ENCODE measurements at places on chromosomes 1 and 21.

- DNase-seq: no peak
These were observed 40.1 kb downstream of the ACTL8 start for GRCh38 chr1:17795081-17795809.

GRCh38 chr1:45836451-45836850, 33.0 kb downstream of the MAST2 start:
- no peak for DNase-seq

DNA sequence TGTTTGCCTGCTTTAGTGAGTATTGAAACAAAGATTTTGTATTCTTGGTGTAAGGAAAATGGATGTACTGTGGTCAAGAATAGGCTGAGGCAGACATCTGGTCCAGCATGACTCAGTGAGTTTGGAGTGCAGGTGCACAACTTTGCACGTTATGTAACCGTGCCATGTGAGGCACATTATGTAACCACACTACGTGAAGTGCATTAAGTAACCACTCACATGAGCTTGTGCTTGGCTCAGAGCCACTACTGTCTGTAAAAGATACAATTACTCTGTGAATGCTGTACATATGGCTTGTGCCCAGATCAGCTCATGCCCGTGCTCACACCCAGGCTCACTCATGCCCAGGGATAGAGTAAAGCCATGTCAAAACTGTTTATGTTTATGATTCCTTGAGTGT, 216.8 kb downstream of the CTH start:
- DNase-seq: no peak

- no peak for DNase-seq
These were observed 12.2 kb upstream of the ARHGEF10L start for GRCh38 chr1:17527036-17527914.

- no peak for DNase-seq
These were observed 32.0 kb upstream of the CSF1 start for GRCh38 chr1:109878531-109879104.

- DNase-seq: no peak
These were observed 313.4 kb downstream of the CAMTA1 start for GRCh38 chr1:7098641-7099040.

DNA sequence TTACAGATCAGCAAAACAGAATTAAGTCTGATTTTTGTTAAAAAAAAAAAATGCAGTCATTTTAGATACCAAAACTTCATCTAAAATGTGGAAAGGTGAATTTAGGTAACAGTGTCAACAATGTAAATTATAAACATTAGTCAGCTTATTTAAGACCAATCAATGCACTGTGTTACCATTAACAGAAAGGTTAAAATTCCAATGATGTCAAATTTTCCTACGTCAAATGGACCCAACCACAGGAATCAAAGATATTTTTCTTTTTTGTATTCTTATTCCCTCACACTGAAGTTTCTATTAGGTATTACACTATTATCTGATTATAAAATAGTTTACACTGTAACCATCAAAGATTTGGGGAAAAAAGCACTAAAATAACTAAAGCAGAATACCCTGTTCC, 6.5 kb downstream of the ARHGAP29 start:
- no peak for DNase-seq

- DNase-seq: no peak
These were observed 6.7 kb upstream of the PTPN14 start for GRCh38 chr1:214557952-214558735.

- DNase-seq: no peak
These were observed 32.8 kb downstream of the LHX4 start for GRCh38 chr1:180262628-180263488.

DNA sequence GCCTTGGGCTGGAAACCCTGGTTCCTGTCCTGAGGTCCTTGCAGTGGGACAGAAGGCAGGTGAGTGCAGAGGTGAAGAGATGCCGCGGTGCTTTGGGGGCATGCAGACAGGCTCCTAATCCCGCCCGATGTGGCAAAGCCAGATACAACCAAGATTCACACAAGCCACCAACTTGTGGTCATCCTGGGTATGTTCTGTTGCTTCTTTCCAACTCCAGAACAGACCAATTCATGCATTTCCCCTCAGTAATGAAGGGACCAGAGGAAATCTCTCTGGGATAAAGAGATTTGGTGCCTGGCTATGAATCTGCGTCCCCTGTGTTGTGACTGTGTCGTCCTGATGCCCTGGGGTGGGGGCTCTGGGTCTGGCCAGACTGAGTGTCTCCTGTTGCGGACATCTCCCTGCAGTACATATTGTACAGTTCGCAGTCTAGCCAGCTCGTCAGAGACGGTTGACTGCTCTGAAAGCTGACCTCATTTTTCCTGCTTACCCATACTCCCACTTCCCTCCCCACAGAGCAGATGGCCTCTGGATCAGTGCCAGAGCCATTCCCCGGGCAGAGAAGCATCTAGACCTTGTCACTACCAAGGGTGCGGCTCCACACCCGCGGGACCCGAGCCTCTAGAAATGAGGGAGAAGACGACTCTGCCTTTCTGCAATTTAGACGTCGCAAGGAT, 216.3 kb downstream of the KIF26B start:
- DNase-seq: no peak

GRCh38 chr1:64864018-64864940, 102.1 kb downstream of the JAK1 start:
- DNase-seq: no peak

DNA sequence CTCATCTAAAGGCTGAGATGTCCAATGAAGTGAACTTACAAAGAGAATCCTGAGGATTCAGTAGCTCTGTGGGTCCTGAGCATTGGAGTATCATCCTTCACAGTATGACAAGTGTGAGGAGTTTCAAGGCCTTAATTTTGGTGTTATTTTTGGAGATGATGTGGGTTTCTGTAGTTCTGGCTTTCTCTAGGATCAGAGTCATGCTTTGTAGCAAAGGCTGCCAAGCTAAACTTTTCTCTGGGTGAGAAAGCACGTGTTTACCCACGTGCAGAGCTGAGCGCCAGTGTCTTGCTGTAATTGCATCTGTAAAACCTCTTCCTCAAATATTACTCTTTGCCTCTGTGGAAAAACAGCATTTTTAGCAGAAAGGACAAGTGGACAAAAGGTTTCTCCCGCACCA, 387.8 kb upstream of the LYPLAL1 start:
- DNase-seq: no peak

- no peak for DNase-seq
These were observed 134.2 kb downstream of the KAZN start for GRCh38 chr1:14732728-14733047.

- no peak for DNase-seq
These were observed 50.1 kb downstream of the ADAMTS5 start for GRCh38 chr21:26916799-26917198.

DNA sequence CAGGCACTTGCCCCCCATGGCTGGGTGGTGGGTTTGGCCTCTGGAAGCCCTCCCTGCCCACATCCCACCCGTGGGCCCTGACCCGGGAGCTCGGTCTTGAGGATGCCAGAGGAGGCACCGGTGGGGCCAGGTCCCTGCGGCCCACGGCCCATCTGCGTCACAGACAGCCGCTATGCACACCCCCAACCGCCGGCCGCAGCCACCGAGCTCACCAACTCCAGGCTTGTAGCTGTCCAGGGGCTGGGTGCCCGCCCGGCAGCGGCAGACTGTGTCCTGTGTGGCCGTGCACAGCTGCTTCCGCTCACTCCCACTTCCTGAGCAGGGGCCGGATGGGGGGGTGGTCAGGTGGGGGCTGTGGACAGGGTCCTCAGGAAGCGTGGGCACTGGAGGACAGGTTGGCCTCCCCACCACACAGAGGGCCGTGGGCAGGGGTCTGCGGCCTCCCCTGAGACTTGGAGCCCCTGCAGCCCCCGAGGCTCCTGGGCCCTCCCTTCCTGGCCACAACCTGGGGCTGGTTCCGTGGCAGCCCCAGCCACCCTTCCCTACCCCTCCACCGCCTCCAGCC, 1.1 kb downstream of the TNFRSF4 start:
- DNase-seq: no peak

DNA sequence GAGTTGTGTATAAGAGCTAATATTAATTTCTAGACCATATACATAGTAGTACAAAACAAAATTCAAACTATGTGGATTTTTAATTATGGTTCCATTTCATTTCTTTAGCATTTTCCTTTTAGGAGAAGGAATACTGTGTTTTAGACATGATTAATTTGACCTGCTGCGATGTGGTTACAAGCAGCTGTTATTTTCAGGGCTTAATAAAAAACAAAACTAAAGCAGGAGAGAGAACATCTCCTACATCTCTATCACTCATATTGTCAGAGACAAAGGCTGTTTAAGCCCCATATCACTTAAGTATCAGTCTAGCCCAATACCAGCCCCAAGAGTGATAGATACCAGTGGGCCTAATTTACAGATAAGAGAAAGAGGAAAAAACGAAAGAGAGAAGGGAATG, 47.6 kb downstream of the ILDR2 start:
- no peak for DNase-seq

DNA sequence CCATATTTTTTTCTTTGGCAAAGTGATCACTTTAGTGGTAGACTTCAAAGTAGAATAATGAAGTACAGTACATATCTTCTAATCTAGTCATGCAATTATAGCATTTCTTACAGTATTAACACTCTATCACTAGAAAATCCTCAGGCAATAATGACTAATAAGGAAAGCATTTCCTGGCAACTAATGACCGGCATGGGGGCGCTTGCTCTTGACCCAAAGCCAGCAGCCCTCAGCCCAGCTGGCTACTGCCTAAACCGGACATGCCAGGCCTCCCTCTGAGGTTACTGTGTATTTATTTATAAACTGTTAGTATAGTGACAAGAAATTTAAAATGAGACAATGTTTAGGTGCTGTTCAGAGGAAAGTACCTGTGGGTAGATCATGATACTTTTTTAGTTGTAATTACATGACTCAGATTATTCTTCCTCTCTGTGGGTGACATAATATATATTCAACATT, 633.8 kb downstream of the PTPRC start:
- DNase-seq: no peak

- no peak for DNase-seq
These were observed 333.0 kb downstream of the PAPPA2 start for GRCh38 chr1:176795929-176796328.

DNA sequence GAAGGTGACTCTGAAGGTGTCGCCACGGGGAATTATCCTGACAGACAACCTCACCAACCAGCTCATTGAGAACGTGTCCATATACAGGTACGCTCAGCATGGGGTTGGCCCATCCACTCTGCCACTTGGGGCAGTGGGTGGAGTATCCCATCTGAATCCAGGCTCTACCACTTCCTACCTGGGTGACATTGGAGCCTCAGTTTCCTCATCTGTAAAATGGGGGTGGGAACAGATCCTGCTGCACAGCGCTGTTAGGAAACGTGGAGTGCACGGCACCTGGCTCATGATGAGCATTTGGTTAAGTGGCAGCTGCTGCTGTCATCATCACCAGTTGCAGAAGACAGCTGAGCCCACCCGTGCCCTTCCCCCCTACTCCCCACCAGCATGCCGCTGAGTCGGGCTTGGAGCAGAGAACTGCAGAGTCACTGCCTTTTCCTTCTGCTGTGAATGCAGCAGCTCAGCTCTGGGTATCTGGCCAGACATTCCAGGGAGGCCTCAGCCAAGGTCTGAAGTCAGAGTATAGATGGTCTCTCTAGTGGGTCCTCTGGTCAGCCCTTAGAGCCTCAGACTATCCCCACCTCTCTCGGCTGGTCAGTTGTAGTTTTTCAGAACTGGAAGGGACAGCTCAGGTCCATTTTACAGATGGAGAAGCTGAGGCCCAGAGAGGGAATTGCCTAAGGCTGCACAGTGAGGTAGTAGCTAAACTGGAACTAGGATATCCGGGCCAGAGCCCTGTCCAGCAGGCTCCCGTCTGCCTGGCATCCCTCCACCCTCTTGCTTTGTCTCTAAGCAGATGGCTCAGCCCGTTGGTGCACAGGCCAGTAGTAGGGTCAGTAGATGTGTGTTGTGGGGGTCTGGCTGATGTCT, 11.7 kb downstream of the LDLRAP1 start:
- no peak for DNase-seq

DNA sequence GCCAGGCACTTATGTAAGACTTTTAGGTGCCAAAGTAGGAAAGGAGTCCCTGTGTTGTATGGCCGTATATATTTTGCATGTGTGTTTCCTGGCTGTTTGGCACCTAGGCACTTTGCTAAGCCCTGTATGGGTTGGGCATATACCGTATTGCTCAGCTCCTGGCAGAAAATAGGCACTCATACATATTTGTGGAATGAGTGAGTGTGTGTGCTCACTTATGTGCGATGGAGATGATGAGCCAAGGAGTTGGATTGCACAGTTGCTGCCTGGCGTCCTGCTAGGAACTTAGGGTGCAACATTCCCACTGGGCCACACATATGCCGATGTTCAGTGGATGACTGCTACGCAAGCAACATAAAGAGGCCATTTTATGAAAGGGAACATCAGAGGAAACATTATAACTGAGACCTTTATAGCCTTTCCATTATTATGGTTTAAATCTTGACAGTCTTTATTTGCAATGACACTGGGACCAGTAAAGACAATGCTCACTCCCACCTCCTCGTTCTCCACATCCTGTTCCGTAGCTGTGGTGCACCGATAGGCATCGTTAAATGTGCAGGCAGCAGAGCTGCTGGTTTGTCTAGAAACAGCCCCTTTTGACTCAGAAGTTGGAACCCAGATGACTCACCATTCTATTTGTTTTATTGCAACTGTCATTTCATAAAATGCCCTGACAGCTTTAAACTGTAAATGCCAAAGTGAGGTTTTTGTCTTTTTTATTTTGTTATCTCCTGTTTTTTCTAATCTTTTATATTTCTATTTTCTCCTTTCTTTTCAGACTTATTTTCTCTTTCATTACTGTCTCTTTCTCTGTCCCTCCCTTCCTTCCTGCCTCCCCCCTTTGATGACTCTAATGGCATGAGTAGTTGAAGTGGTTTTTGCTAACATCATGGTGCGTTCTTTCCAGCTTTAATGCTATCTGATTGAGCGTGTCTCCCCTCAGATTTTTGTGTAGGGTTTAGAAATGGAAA, 36.1 kb downstream of the PEX14 start:
- DNase-seq: no peak

- no peak for DNase-seq
These were observed 5.1 kb downstream of the NT5C1A start for GRCh38 chr1:39666772-39667171.

- no peak for DNase-seq
These were observed 85.4 kb upstream of the PBX1 start for GRCh38 chr1:164473544-164473943.

DNA sequence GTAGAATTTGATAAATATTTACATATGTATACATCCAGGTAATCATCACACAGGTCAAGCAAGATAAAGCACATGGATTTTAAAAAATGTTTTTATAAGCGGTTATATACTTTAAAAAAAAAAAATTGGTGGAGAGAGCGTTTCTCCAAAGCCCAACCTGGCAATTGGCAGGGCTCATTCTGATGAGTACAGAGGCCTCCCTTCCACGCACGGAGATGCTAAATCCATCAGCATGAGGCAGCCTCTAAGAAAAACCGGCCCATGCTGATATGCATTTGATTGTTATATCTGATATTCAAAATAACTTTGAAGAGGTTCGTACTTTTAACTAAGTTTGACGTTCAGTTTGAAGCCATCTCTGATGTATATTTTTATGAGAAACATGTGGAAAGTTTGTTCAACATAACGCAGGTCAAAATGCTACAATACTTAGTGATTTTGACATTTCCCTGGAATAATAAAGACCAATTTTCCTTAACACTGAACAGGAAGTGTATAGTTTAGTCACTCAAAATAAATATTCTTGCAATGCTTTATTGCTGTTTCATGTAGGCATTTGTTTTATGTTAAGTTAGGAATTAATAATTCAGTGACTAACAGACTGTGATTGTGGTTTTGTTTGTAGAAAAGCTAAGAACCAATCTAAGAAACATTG, 151.7 kb downstream of the NR5A2 start:
- no peak for DNase-seq

GRCh38 chr1:110443451-110443850, 7.5 kb upstream of the PROK1 start:
- DNase-seq: no peak
